Suppressor macrophage treated with lipopolysaccharide for 4 hours (primary cell): ENCODE measurements at places on chromosomes 5 and 9.

DNA sequence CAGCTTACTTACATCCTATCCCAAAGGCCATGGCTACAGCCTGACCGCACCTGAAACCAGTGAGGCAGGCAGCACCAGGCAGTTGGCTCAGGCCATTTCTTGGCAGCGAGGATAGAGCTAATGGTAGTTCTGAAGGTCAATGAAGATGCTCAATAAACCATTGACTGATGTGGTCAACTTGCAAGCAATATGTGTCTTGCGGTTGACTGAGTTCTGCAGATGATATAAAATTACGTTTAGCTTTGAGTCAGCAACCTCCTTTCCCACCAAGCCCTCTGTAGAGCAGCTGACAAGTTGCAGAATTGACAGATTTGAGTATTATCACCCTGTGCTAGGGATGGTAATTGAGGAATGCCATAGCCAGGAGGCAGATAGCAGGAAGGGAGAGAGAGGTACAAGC lies 189.0 kb upstream of the PUM3 start:
- no peak for DNase-seq

- DNase-seq = no peak
These were observed 205.6 kb downstream of the GADD45G start for GRCh38 chr9:89810431-89810830.

GRCh38 chr5:88251048-88251711 lies 17.5 kb downstream of the TMEM161B start:
- DNase-seq = peak; percentile 21

DNA sequence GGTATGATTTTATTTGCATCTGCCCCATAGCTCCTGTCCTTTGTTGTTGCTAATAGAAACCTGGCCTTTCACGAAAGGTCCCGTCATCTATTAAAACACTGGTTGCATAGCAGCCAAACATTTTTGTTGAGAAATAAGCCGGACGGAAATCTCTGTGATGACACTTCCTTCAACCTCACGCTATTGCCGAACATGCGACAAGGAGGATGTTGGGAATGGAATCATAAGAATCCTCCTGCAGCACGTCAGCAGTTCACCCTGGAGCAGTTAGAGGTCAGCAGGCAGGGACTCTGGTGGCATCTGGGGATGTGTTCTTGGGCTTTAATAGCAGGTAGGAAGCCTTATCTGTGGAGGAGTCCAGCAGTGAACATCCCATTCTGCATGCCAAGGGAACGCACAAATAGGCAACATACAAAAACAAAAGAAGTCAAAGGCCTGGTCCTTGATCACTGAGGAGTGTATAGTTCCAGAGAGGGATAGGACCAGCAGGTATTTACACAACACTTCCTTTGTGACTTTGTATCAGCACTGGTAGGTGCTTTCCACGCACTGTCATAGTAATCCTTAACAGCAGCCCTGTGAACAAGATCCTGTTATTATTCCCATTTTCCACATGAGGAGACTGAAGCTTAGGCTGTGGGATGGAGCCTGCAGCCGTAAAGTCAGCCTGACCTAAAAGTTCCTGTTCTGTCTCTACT lies 33.4 kb downstream of the ARHGAP26 start:
- peak; percentile 91 for DNase-seq

- DNase-seq = no peak
These were observed 927.1 kb downstream of the NR2F1-AS1 start for GRCh38 chr5:92653730-92654461.

- no peak for DNase-seq
These were observed 53.3 kb upstream of the LMNB1 start for GRCh38 chr5:126723643-126724042.

DNA sequence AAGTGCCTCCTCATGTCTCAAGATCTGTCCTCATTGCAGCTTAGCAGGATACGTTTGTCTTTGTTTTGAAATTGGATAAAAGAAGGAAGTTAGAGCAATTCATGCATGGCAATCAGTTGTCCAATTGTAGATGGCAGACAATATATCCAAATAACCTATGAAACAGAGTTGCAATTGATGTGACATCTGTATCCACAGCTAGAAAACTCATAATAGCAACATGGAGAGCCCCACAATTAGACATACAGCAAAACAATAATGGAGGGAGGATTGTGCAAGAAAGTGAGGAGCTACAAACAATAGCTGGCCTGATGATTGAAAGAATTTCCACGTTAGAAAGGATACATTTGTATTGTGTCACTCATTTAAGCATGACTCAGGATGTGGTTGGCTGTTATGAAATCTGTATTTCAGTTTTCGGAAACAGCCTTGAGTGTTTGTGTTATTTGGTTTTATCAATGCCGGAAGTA lies 132.0 kb downstream of the FAM174A start:
- peak; percentile 83 for DNase-seq

GRCh38 chr5:103041071-103041676 lies 78.8 kb downstream of the GIN1 start:
- DNase-seq = peak; percentile 41

DNA sequence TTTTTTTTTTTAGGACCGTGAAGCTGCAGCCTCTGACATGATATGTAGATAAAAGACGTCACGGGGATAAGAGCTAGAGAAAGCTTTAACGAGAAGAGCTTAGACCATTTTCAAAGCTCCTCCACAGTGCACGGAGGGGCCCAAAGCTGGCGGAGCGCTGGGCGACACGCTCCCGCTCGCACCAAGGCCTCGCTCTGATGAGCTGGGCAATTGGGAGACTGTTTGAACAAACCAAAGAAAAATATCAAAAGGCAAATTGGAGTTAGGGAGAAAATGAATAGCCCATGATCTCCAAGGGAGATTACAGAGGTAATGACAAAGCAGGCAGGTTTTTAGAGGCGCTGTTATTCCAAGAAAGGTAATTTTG lies 179.4 kb downstream of the SREK1 start:
- no peak for DNase-seq

DNA sequence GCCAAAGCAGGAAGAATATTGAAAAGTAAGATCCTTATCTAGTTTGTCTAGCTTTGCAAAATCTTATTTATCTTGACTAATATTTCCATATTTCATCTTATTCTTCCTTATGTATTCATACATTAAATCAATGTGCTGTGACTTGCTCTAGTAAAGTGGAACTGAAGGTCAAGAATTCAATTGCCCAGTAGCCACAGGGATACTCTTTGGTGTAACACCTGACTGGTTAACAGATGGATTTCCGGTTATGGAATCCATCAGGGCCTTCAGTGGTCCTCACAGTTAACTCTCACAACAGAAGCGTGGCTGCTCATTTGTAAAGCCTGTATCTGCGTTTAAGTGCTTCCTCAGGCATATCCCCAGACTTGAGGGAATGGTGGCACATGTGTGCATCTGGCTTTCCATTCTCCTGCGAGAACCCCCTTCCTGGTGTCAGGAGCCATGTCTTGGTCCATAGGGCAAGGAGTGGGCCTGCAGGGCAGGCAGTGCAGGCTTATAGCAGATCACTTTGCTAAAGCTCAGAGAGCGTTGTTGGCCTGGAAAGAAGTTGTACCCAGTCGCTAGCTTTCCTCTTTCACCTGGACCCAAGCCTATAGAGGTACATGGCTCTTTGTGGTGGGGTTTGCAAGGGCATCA lies 99.2 kb downstream of the HSPA4 start:
- DNase-seq = no peak

- DNase-seq = no peak
These were observed 80.8 kb downstream of the OXCT1 start for GRCh38 chr5:41789434-41789833.

GRCh38 chr9:100222674-100223073 lies 123.6 kb downstream of the INVS start:
- peak; percentile 16 for DNase-seq

- DNase-seq = no peak
These were observed 94.7 kb downstream of the ANGPTL2 start for GRCh38 chr9:127027694-127028093.

GRCh38 chr5:171595801-171596231 lies 176.4 kb downstream of the FGF18 start:
- peak; percentile 30 for DNase-seq

DNA sequence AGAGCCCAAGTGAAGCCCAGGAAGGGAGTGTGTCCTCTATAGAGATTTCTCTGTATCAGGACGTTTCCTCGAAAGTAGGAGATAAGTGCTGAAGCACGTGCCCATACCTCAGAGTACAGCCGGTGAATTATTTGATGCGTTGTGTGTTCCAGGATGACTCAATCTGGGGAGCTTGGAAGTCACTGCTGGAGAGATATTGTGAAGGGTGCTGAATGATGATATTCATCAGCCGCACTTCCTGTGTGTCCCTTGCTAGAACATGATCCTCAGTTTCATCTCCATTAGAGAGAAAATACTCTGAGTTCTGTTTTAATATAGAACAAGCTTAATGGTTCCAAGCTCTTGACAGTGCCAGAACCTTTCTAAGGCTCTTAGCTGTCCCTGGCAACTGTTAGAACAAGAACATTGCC lies 402.3 kb upstream of the ADAMTSL1 start:
- DNase-seq = no peak

- DNase-seq = no peak
These were observed 104.1 kb upstream of the TBC1D2 start for GRCh38 chr9:98359569-98359968.
